Sigmoid colon (tissue), 7 donors: ENCODE measurements at places on chromosomes 5 and 9. TPM values are rescaled to one million over a fixed set of nuclear protein-coding genes. Genes with fewer than 3 reads are reported as not detected.

GRCh38 chr5:158423623-158424200, 564.8 kb upstream of the CLINT1 start:
- H3K36me3 ChIP-seq, result no peaks in the 10 kb centered on the region
- H3K4me1 ChIP-seq, result peaks cover 4% of the 10 kb centered on the region
- H3K27ac ChIP-seq, result peak overlapping the region; percentile 15
- H3K27me3 ChIP-seq, result no peaks in the 10 kb centered on the region

- peaks cover 29% of the 10 kb centered on the region for H3K4me1 ChIP-seq
- H3K27ac ChIP-seq, result peak overlapping the region; percentile 8
- DNase-seq, result no peak
- H3K4me3 ChIP-seq, result no peak overlapping the region
- H3K36me3 ChIP-seq, result no peaks in the 10 kb centered on the region
These were observed 590.7 kb downstream of the RAB3C start for GRCh38 chr5:59173578-59173977.

Gene PFN3
- total RNA-seq, result not detected

DNA sequence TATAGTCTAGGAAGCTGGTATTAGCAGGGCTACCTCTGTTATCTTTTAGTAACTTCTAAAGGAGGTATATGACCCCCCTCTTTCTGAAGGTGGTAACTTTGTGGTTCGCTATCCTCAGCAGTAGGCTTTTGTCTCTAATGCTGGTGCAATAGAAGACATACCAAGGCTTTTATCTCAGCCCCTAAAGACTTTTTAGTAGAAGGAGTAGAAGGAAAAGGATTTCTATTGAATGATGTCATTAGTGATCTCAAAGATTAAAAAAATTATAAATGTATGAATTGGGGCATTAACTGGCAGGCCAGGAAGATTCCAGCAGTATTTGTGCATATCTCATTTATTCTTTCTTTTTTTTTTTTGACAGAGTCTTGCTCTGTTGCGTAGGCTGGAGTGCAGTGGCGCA, 78.2 kb downstream of the RAI14 start:
- H3K36me3 ChIP-seq, result no peaks in the 10 kb centered on the region
- DNase-seq, result no peak
- H3K27ac ChIP-seq, result no peak overlapping the region
- no peaks in the 10 kb centered on the region for H3K27me3 ChIP-seq
- peaks cover 44% of the 10 kb centered on the region for H3K4me1 ChIP-seq
- no peak overlapping the region for H3K4me3 ChIP-seq

GRCh38 chr5:152094716-152095115, 170.1 kb upstream of the GLRA1 start:
- no peak for DNase-seq
- no peaks in the 10 kb centered on the region for H3K4me1 ChIP-seq
- H3K27me3 ChIP-seq, result no peaks in the 10 kb centered on the region
- no peak overlapping the region for H3K27ac ChIP-seq

GRCh38 chr5:31638748-31639418, at the start of gene PDZD2:
Gene PDZD2, plus strand, starts transcription at chr5:31639131.
- DNase-seq, result peak; percentile 84
- H3K27me3 ChIP-seq, result no peaks in the 10 kb centered on the region
- no peaks in the 10 kb centered on the region for H3K36me3 ChIP-seq
- peaks cover 14% of the 10 kb centered on the region for H3K4me1 ChIP-seq
- H3K27ac ChIP-seq, result no peak within 1 kb of the TSS

- peaks cover 5% of the 10 kb centered on the region for H3K4me1 ChIP-seq
- no peak overlapping the region for H3K4me3 ChIP-seq
- no peaks in the 10 kb centered on the region for H3K36me3 ChIP-seq
- no peak for DNase-seq
- no peaks in the 10 kb centered on the region for H3K27me3 ChIP-seq
These were observed 15.8 kb upstream of the KIF4B start for GRCh38 chr5:154997746-154998145.

Gene TAS2R1
- total RNA-seq, result not detected

DNA sequence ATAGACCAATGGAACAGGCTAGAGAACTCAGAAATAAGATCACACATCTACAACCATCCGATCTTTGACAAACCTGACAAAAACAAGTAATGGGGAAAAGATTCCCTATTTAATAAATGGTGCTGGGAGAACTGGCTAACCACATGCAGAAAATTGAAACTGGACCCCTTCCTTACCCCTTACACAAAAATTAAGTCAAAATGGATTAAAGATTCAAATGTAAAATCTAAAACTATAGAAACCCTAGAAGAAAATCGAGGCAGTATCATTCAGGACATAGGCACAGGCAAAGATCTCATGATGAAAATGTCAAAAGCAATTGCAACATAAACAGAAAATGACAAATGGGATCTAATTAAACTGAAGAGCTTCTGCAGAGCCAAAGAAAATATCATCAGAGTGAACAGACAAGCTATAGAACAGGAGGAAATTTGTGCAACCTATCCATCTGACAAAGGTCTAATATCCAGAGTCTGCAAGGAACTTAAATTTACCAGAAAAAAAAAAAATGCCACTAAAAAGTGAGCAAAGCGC, 43.8 kb downstream of the MRPS27 start:
- H3K27me3 ChIP-seq, result no peaks in the 10 kb centered on the region
- DNase-seq, result no peak
- H3K4me1 ChIP-seq, result peaks cover 20% of the 10 kb centered on the region
- no peak overlapping the region for H3K4me3 ChIP-seq

Gene GLDC
- total RNA-seq, result 1.2 TPM

Gene NRG2
- 6.4 TPM for total RNA-seq

DNA sequence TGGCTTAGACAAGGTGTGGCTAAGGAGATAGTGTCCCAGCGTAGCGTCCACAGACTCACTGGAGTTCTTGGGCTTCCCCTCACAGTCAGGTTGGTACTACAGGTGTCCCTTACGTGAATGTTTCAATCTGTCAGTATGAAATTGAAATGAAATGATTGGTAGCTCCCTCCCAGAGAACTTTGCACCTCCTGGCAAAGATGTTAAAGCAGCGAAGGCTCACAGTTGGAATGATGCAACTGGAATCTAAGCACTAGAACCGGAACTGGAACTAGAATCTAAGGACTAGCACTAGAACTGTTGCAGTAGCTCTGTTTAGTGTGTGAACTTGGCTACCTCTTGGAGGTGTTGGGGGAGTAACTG, 1.1 kb downstream of the SLC31A1 start:
- peaks cover 46% of the 10 kb centered on the region for H3K4me1 ChIP-seq
- no peaks in the 10 kb centered on the region for H3K27me3 ChIP-seq
- peak overlapping the region; percentile 86 for H3K27ac ChIP-seq
- H3K36me3 ChIP-seq, result no peaks in the 10 kb centered on the region

Gene SLC6A18
- not detected for total RNA-seq

DNA sequence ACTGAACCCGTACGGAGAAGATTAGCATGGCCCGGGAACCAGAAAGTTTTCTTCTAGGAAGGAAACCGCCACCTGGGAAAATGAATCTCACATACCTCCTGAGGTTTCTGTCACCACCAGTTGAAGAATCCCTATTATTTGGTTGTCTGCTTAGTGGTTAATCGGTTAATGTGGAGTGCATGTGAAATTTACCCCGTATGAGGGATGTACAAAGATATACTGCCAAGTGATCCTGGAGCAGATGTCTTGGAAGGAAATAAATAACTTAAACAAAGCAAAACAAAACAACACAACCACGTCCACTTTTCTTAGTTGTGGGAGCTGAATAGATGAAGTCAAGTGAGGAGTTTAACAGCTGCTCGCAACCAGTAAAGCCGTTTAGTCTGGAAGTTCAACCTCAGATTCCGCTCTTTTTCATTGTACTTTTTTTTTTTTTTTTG, 3.8 kb downstream of the DMRT2 start:
- H3K4me3 ChIP-seq, result no peak overlapping the region
- no peaks in the 10 kb centered on the region for H3K36me3 ChIP-seq
- DNase-seq, result no peak
- H3K27ac ChIP-seq, result no peak overlapping the region
- peaks cover 32% of the 10 kb centered on the region for H3K4me1 ChIP-seq

DNA sequence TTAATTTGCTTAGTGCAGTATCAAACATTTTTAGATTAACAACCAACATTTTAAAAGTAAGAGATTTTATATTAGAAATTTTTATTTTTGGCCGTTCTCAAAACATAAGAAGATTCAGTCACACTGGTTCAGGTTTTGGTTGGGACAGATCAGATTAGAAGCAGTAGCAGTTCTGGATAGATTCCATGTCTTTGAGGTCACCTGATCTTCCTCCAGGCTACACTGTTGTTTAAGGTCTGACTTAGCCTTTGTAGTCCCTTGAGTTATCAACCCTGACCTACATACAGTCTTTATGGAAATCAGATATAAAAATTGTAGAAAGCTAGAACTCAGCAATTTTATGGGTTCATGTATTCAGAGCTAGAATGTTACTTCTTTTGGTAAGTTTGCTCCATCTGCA, 910.0 kb upstream of the WWC1 start:
- H3K27me3 ChIP-seq, result no peaks in the 10 kb centered on the region
- H3K4me3 ChIP-seq, result no peak overlapping the region

DNA sequence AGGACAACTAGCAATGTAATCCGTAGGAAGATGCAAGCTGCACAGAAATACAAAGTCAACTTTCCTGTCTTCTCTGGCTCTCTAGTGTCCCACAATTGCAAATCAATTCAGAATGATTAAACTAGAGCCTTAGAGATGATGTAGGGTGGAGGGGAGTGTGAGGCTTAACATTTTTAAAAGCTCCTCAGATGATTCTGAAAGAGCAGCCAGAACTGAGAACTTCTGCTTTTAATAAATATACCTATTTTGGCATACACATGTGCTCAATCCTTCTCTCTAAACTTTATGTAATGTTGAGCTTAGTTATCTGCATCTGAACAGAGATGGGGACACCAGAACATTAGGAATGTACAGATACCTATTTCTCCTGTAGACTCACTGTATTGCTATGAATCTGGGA, 139.9 kb upstream of the APC start:
- no peak overlapping the region for H3K27ac ChIP-seq
- H3K4me3 ChIP-seq, result no peak overlapping the region
- H3K4me1 ChIP-seq, result no peaks in the 10 kb centered on the region
- no peak for DNase-seq

Gene ABO
- 1.5 TPM for total RNA-seq

Gene SPINK6
- 1.9 TPM for total RNA-seq

- DNase-seq, result no peak
- no peaks in the 10 kb centered on the region for H3K36me3 ChIP-seq
- no peaks in the 10 kb centered on the region for H3K27me3 ChIP-seq
- peaks cover 14% of the 10 kb centered on the region for H3K4me1 ChIP-seq
These were observed 55.7 kb downstream of the THBS4 start for GRCh38 chr5:80090884-80091166.

Gene SHB
- 6.8 TPM for total RNA-seq

- no peak for DNase-seq
- H3K4me3 ChIP-seq, result no peak overlapping the region
- H3K36me3 ChIP-seq, result no peaks in the 10 kb centered on the region
- H3K4me1 ChIP-seq, result peaks cover 16% of the 10 kb centered on the region
- H3K27me3 ChIP-seq, result no peaks in the 10 kb centered on the region
These were observed 41.9 kb upstream of the SAP30L start for GRCh38 chr5:154403776-154404387.

Gene LHFPL2
- 21.4 TPM for total RNA-seq

GRCh38 chr9:77604316-77604715, 43.8 kb downstream of the GNA14 start:
- DNase-seq, result no peak
- peaks cover 57% of the 10 kb centered on the region for H3K4me1 ChIP-seq
- no peak overlapping the region for H3K4me3 ChIP-seq
- H3K36me3 ChIP-seq, result no peaks in the 10 kb centered on the region
- no peak overlapping the region for H3K27ac ChIP-seq

- H3K36me3 ChIP-seq, result no peaks in the 10 kb centered on the region
- DNase-seq, result no peak
- no peak overlapping the region for H3K4me3 ChIP-seq
- H3K4me1 ChIP-seq, result peaks cover 26% of the 10 kb centered on the region
- H3K27me3 ChIP-seq, result no peaks in the 10 kb centered on the region
- no peak overlapping the region for H3K27ac ChIP-seq
These were observed 45.6 kb downstream of the LIX1 start for GRCh38 chr5:97096846-97097245.

Gene CCDC171
- 6.1 TPM for total RNA-seq

DNA sequence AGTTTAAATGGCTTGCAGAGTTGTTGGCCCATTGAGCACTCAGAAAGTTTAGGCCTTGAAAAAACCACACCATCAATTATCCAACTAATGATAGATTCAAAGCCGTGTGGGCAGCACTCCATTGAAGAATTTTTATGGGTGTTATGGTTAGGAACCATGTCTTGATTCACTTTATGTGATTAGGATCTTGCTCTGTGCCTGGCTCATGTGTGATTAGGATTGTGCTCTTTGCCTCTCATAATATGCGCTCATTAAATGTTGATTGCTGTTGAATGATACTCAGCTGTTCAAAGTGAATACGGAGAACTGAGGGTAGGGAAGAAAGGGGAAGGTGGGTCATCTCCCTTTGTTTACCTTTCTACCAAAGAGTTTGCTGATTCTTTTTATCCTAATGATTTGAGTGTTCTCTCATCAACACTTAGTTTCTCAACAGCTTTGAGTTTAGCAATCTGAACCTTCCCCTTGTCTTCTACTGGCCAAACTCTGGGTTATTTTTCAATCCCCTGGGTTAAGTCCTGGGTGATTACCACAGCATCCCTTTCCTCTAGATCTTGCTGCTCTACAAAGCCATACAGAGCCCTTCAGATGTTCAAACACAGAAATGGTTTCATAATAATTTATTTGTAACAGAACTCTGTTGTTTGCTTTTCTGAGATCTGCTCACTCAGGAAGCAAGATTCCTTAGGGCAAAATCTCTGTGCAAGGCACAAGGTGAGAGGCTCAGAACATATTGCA, 668.8 kb upstream of the RGMB start:
- H3K27ac ChIP-seq, result no peak overlapping the region
- H3K27me3 ChIP-seq, result no peaks in the 10 kb centered on the region
- H3K4me1 ChIP-seq, result no peaks in the 10 kb centered on the region
- no peak overlapping the region for H3K4me3 ChIP-seq
- DNase-seq, result no peak

GRCh38 chr9:114056527-114056926, 21.6 kb downstream of the AMBP start:
- H3K27me3 ChIP-seq, result no peaks in the 10 kb centered on the region
- no peak for DNase-seq
- H3K4me3 ChIP-seq, result no peak overlapping the region
- H3K4me1 ChIP-seq, result no peaks in the 10 kb centered on the region

Gene PCDHA13
- 0.36 TPM for total RNA-seq

DNA sequence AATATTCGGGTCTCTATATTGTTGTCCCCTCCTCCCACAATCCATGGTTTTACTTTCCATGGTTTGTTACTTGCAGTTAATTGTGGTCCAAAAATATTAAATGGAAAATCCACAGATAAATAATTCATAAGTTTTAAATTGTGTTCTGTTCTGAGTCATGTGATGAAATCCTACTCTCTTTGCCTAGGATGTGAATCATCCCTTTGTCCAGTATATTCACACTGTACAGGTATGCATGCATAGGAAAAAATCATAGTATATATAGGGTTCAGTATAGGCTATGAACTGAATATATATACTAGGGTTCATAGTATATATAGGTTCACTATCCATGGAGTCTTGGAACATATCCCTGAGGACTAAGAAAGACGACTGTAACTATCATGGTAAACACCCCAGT, 19.6 kb downstream of the INSYN2B start:
- no peaks in the 10 kb centered on the region for H3K36me3 ChIP-seq
- DNase-seq, result no peak
- H3K27me3 ChIP-seq, result no peaks in the 10 kb centered on the region
